Mesenteric fat pad (tissue), 1 donor: ENCODE measurements at places on chromosomes 2 and 18.

GRCh38 chr2:143926736-143927135 lies 593.2 kb downstream of the ZEB2 start:
- DNase-seq = no peak

GRCh38 chr2:151302879-151303278 lies 13.4 kb upstream of the NMI start:
- DNase-seq = no peak

DNA sequence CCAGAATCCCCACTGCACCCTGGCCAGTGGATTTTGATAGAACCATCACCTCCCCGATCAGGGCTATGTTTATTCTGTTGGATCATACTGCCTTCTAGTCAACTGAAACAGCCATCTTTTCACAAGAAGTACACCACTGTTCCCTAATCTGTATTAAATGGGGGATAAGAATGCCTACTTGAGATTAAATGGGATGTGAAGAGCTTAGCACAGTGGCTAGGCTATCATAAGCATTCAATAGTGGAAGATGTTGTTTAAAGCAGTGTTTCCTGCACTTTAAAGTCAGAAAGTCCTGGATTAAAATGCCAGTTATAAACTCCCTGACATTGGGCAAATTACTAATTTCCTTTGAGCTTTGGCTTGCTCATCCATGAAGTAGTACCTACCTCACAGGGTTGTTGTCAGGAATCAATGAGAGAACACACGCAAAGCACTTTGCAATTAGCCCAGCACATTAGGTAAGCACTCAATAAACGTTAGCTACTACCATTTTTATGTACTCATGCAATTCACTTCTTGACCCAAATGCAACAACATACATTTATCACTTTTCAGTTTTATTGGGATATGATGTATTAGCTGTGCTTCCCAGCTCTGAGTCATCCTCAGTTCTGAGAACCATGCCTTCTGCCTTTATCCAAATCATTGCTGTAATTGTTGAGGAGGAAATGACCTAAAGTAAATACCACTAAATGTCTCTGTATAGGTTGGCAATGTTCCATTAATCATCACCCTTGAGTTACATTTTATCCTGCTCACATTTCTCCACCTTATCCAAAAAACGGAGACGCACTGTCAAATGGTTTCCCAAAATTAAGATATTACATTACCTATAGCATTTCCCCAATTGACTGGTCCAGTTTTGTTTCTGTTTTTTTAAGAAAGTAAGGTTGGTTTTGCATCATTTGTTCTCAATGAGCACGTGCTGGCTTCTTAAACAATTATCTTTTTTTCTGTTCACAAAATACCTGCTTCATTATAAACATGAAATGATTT lies 2.1 kb downstream of the TMEM247 start:
- no peak for DNase-seq

DNA sequence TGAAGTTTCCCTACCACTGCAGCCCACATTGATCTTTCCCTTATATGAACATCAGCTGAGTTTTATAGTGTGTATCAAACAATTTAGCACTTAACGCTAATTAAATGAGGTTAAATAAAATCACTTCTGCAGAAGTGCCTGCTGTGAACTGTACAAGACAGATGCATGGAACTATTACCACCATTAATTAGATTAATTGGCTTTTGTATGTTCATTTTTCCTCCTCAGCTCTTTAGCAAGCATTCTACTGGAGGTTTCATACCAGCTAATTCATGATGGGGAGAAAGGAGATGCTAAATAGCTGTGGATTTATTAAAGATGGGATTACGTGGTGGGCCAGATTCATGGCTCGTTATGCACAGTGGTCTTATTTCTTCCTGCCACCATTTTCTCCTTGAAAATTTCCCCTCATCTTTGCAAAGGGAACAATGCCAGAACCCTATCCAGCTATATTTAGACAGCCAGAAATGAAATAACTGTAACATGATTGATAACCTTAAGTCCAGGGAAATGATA lies 96.7 kb downstream of the CNTNAP5 start:
- DNase-seq = no peak

DNA sequence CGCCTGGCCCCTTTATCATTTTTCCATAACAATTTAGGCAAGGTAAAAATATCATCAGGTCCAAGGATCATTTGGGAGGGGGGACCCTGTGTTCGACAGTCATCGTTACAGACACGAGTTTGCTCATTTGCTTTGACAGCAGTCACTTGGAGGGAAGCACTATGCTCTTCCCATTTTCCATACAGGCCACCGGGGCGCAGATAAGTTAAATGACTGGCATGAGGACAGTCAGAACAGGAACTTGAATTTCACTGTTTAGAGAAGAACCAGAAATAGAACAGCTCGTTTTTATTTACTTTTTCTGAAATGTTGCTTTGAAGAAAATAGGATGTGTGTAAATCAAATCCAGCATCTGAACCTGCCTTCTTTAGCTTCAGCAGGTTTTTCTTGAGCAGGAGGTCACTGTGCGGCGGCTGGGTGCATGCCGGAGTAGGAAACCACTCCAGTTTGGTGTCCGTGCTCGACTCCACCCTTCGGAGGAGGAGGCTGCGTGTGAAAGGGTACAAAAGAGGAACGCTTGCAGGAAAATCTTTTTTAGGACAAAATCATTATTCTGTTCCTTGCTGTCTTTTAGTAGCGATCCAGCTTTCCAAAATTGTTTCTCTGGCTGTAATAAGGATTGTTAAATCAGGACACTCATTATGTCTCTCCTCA lies 15.2 kb downstream of the NPAS2 start:
- DNase-seq = no peak

- DNase-seq = no peak
Measured at GRCh38 chr2:21710496-21710895, 586.7 kb downstream of the TDRD15 start.

DNA sequence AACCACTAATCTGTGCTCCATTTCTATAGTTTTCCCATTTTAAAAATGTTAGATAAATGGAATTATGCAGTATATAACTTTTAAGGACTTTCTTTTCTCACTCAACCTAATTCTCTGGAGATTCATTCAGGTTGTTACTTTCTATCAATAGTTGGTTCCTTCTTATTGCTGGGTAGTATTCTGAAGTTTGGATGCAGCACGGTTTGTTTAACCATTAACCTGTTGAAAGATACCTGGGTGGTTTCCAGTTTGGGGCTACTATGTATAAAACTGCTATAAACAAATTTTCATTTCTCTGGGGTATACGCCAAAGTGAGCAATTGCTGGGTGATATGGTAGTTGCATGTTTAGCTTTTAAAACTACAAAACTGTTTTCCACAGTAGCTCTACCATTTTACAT lies 39.1 kb upstream of the MAPRE2 start:
- no peak for DNase-seq

- no peak for DNase-seq
Measured at GRCh38 chr18:3704556-3705344, 254.8 kb downstream of the TGIF1 start.

DNA sequence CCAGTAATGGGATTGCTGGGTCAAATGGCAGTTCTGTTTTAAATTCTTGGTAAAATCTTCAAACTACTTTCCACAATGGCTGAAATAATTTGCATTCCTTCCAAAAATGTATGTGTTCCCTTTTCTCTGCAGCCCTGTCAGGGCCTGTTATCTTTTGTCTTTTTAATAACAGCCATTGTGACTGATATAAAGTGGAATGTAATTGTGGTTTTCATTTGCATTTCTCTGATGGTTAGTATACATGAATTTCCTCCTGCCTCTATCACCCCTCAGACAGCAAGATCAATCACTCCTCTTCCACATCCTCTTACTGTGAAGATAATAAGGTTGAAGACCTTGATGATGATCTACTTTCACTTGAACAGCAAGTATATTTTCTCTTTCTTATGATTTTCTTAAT lies 304.8 kb upstream of the FSIP2 start:
- DNase-seq = no peak

GRCh38 chr2:25285265-25286024 lies 56.3 kb downstream of the DNMT3A start:
- DNase-seq = no peak
